Activated CD4-positive, alpha-beta T cell treated with anti-CD3 and anti-CD28 coated beads for 4 hours (primary cell): ENCODE measurements at places on chromosomes 7 and 10.
A peak's percentile ranks its signal among the peaks of the same experiment; 100 is the strongest.

DNA sequence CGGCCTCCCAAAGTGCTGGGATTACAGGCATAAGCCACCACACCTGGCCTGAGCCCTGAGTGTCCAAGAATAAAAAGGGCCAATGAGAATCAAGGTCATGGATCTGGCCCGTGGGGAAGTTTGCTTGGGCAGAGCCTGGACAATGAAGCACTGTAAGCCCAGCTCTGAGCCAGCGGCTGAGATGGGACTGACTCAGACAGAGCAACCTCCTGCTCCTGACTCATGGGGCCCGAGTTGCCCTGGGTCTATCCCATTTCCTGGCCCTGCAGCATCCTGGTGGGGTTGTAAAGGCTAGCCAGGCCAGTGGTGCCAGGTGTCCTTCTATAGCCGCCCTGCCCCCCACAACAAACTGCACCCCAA lies 5.2 kb upstream of the MYH16 start:
- no peak for DNase-seq

GRCh38 chr10:75652146-75652740 lies 220.8 kb downstream of the LRMDA start:
- no peak for DNase-seq

- no peak for DNase-seq
Observed at GRCh38 chr7:3239291-3239691, 61.8 kb upstream of the SDK1 start.

- no peak for DNase-seq
Observed at GRCh38 chr7:10824154-10824553, 149.5 kb upstream of the PHF14 start.

GRCh38 chr10:96358851-96359540 lies at the start of gene OPALIN:
TSS of gene OPALIN (minus strand) at chr10:96359002. CDS start at chr10:96358896, 106 bp downstream.
- DNase-seq, result no peak

GRCh38 chr10:33860552-33860951 lies 526.1 kb upstream of the NRP1 start:
- no peak for DNase-seq

GRCh38 chr7:111736552-111736874 lies 174.2 kb upstream of the IMMP2L start:
- DNase-seq, result no peak

GRCh38 chr7:122676466-122676865 lies 22.5 kb downstream of the RNF133 start:
- DNase-seq, result no peak

- DNase-seq, result no peak
Observed at GRCh38 chr7:117066668-117067067, 113.4 kb downstream of the ST7 start.

DNA sequence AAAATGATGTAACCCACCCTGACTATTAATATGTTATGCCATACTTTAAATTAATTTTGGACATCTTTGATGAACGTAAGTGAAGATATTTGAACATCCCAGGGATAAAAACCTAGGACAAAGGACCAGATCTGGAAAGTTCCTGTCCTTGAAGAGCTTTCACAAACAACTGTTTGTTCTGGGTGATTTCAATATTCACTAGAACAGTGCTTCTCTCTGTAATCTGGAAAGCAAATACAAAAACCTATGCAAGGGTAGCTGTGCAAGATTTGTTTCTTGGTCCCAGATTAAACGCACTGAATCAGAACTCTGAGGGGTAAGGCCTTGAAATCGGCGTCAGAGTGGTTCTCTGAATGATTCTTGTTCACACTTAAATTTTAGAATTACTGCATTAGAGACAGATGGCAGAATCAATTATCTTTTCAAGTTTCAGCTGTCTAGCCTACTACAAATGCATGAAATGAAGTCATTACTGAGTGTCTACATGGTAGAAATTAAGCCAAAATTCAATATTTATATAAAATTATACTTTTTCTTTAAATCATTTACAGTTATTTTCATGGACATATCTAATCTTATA lies 69.6 kb upstream of the CSTF2T start:
- no peak for DNase-seq

DNA sequence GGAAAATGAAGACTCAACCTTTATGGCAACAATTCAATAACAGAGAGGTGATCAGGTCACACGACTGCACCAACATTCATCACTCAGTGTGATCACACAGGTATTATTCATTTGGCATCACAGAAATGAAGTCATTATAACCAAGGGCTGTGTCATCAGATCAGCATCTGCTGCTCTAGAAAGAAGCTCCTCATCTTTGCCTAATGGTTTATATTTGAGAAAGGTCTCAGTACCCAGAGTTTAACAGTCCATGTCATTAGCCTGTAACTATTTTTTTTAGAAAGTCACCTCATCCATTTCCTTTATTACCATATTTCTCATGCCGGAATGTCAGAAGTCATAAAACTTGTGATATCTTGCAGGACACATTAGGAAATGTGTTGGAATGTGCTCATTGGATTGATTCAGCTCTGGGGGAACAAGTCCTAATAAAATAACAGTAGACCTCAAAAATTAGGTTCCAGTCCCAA lies 45.1 kb upstream of the PRKG1 start:
- no peak for DNase-seq

- no peak for DNase-seq
Observed at GRCh38 chr7:109476409-109476808, 906.7 kb downstream of the DNAJB9 start.

- no peak for DNase-seq
Observed at GRCh38 chr7:140060788-140061606, 1.8 kb downstream of the PARP12 start.

- no peak for DNase-seq
Observed at GRCh38 chr7:18177815-18178660, 150.4 kb upstream of the PRPS1L1 start.

DNA sequence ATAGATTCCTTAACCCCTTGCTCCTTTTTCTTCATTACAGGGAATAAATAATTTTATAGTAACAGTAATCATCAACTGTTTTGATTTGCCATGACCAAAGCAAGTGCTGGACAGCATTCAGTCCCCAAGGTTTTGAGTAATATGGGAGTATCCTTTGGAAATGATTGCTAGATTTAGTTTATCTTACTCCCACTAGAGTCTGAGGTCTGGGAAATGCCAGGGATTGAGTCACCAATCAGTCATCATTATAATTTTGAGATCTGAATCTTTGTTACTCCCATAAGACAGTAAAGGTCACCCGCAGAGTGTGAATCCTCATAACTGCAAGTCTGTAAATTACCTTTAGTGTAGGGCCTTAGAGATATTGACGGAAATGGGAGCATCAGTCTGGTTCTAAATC lies 133.7 kb upstream of the SEMA3E start:
- no peak for DNase-seq

DNA sequence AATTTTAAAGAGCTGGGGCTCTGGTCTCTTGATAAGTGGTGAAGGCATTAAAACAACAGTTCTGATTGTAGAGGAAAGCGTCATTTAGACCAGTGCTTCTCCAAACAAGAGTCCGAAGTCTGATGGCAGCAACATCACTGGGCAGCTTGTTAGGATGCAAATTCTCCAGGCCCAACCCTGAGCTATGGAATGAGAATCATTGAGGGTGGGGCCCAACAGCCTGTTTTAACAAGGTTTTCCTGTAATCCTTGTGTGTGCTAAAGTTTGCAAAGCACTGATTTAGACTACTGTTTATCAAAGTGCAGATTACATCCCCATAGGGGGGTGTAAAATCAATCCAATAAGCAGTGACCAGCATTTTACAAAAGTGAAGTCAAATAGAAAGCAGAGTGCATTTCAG lies 2.6 kb upstream of the ZNRF2 start:
- no peak for DNase-seq

GRCh38 chr10:3995302-3996210 lies 210.5 kb upstream of the KLF6 start:
- DNase-seq, result no peak

DNA sequence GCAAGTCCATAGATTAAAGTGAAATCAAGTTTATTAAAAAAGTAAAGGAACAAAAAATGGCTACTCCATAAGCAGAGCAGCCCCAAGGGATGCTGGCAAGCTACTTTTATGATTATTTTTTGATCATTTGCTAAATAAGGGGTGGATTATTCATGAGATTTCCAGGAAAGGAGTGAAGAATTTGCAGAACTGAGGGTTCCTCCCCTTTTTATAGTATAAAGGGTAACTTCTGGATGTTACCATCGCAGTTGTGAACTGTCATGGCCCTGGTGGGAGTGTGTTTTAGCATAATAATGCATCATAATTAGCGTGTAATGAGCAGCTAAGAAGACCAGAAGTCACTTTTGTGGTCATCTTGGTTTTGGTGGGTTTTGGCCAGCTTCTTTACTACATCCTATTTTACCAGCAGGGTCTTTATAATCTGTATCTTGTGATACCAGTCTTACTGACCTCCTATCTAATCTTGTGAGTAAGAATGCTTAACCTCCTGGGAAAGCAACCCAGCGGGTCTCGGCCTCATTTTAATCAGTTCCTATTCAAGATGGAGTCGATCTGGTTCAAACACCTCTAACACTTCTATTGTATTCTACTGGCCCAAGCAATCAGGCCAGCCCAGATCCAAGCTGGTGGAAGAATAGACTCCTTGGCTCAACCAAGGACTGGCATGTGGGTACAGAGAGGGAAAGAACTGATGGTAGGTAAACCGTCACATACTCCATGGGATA lies 87.9 kb upstream of the NPSR1 start:
- no peak for DNase-seq

- no peak for DNase-seq
Observed at GRCh38 chr10:103547391-103547946, 54.0 kb downstream of the NEURL1 start.

- peak; percentile 9 for DNase-seq
Observed at GRCh38 chr10:92689663-92690210, at the start of gene HHEX. TSS of gene HHEX (plus strand) at chr10:92689955. CDS start at chr10:92689987, 32 bp downstream.

DNA sequence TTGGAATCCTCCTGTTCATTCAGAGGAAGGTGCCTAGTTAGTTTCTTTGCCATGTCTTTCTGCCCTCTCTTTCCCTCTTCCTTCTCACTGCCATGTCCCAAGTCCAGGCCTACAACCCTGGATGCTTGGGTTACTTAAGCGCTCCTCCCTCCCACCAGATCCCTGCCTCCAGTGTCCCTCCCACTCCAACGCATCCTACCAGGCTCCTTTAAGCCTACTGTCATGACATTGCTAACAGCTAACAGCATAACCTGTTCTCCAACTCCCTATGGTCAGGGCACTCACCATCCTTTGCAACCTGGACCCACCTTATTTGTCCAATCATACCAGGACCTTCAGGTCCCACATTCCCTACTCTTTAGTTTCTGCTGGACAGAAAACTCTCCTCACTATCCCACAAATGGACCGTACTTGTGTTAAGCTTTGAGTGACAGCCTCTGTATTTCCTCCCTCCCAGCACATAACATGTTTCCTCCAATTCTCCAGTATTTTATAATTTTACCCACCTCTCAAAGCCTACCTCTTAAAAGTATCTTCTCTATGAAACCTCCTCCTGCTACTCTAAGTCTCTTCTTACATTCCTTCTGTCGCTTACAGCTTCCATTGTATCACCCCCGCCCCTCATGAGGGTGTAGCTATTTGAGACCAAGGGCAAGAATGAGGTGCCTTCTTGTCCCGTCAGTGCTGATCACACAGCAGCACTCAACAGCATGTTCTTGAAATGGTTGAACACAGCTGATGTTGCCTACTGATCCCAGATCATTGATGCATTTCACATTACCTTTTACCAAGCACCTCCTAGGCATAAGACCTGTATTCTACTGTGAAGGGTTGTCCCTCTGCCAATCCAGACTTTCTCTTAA lies 1.7 kb downstream of the BLNK start:
- no peak for DNase-seq

DNA sequence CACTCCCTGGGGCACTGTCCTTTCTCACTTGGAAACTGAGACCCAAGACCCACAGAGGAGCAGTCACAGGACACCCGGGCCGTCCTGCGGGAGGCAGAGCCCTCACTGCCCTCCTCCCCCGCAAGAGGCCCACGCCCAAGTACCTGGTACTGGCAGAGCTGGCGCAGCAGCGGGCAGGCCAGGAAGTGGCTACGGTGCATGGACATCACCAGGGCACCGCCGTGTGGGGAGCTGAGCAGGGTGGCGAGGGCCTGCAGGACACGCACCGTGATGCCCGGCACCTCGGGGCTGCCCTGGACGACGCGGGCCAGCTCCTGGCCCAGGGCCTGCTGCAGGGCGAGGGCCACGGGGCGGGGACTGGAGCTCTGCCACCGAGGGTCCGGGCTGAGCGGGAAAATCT lies 20.0 kb upstream of the MICALL2 start:
- DNase-seq, result no peak

GRCh38 chr10:28798964-28799363 lies 121.6 kb downstream of the BAMBI start:
- DNase-seq, result no peak

- peak; percentile 94 for DNase-seq
Observed at GRCh38 chr10:97425964-97426775, at the start of gene PGAM1. TSS of gene PGAM1 (plus strand) at chr10:97426191. CDS start at chr10:97426308, 117 bp downstream.

- DNase-seq, result no peak
Observed at GRCh38 chr10:51532044-51532443, 167.4 kb downstream of the CSTF2T start.

DNA sequence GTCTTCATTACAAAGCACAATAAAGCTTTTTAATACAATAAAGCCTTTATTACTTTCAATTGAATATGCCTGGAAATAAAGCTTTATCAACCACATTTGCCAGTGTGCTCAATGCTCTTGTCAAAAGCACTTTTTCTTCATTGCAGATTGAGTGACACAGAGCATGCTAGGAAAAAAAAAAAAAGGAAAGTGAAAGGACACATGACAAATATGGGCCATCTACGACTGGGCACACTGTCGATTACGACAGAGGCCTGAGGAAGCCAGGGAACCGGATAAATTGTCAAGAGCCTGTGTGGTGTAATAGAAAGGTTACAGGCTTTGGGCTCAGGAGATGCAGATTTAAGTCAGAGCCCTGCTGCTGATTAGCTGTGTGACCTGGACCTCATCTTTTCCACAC lies 84.8 kb upstream of the LRGUK start:
- no peak for DNase-seq

GRCh38 chr7:132063800-132064199 lies 507.4 kb upstream of the PODXL start:
- no peak for DNase-seq
